ENCODE measurements at places on chromosomes 1 and 21.

DNA sequence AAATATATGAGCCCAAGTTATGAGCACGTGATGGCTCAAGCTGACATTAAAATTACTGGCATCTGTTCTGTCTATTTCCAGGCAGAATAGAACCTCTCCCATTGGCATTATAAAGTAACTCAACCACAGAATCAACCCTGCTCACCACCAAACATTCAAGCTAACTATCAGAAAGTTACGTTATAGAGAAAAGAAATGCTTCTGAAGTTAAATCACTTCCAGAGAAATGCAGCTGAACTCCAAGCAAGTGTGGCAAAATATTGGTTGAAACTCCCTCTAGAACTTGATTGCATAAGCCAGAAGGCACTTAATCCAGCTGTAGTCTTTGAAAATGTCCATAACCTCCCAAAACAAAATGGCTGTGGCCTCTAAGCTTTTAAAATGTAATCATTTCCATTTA is 36.2 kb upstream of the UBE2U start:
- no peak for DNase-seq

- no peak for DNase-seq
These were observed 1046.7 kb upstream of the B3GALT2 start for GRCh38 chr1:194233069-194233468.

- DNase-seq = no peak
These were observed 407.9 kb upstream of the LYPLAL1 start for GRCh38 chr1:218765753-218766152.

- no peak for DNase-seq
These were observed 91.7 kb upstream of the NFIA start for GRCh38 chr1:60990714-60991090.

DNA sequence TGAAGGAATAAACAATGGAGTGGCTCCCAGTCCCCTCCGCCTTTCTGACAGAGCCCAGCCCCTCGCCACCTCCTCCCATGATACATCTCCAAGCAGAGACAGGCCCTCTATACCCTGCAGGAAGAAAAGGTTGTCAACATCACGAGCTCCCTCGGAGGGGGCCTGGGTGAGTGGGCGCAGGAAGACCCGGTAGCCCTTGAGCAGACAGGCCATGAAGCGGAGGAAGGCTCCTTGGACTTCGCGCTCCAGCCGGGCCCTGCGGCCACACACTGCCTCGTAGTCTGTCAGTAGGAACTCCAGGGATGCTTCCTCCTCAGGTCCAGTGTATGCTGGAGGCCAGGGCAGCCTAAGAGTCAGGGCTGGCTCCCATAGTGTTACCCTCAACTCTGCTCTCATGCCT is 7.0 kb downstream of the DENND4B start:
- no peak for DNase-seq

GRCh38 chr21:34857122-34857713 is 188.4 kb downstream of the CLIC6 start:
- no peak for DNase-seq

DNA sequence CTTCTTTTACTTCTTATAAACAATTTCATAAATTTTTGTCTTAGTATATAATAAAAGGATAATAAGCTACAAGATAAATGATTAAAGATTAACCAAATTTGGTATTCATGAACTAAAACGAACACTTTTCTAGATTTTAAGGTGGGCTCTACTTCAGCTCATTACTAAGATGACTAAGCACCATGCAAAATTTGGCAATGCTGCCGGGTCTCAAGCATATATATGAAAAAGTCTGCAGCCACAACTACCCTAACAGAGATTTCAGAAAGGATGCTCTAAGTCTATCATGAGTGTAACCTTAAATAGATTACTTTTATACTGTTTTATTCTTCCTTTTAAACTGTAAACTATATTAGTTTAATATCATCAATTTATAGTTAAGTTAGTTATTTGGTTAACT is 47.8 kb downstream of the BRWD1 start:
- no peak for DNase-seq

- DNase-seq = no peak
These were observed 337.4 kb downstream of the SRGAP2C start for GRCh38 chr1:121522061-121522759.

GRCh38 chr1:151729966-151730291 is 8.6 kb downstream of the RIIAD1 start:
- DNase-seq = no peak

- DNase-seq = no peak
These were observed 95.6 kb downstream of the MT1HL1 start for GRCh38 chr1:236908669-236909068.

DNA sequence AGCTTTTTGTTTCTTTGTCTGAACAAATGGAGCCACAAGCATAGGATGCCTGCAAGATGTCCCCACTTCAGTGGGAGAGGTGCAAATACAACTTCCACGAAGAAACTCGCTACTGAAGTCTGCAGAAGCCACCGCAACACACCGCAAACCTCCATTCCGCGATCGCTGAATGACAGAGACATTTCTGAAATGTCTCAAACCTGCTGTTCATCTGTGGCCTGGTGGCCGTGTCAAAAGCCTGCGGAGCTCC is 1.0 kb downstream of the TP53BP2 start:
- DNase-seq = no peak

GRCh38 chr1:105399716-105400115 is 1650.0 kb downstream of the AMY1C start:
- no peak for DNase-seq

GRCh38 chr1:14549897-14550620 is 48.4 kb upstream of the KAZN start:
- DNase-seq = no peak

DNA sequence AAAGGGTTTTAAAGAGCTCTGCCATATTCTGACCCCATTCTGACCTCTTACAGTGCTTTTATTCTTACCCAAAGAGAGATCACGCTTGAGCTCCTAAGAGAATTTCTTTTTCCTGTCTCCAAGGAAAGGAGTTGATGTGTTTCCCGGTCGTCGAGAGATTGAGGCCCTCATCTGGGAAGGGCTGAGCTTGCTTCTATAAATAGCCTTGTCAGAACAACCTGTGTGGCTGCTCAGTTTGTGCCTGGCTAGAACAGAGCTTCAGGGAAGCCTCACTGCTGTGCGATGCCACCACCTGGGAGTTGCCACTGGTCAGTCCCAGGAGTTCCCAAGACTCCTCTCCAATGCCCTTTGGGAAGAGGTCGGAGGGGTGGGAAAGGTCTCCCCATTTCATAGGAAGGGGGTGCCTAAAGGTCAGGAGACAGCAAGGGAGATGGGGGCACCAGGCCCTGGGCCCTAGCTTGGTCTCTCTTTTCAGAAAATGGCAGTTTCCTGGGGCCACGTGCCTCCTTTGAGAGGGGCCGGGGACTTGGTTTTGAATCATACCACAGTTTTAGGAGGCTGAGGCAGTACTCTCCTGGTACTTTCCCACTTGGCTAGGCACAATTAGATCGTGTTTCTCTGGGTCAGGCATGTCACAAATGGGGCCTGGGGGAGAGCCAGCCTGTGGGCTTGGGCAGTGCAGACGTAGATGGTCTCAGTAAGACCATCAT is 52.1 kb downstream of the EIF2D start:
- DNase-seq = peak; percentile 70

DNA sequence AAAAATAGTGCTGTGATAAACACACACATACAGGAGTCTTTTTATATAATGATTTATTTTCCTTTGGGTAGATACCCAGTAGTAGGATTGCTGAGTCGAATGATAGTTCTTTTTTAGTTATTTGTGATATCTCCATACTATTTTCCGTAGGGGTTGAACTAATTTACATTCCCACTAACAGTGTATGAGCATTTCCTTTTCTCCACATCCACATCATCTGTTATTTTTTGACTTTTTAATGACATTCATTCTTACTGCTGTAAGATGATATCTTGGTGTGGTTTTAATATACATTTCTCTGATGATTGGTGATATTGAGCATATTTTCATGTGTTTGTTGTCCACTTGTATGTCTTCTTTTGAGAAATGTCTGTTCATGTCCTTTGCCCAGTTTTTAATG is 78.3 kb downstream of the NIBAN1 start:
- no peak for DNase-seq

GRCh38 chr1:66617362-66618184 is 83.6 kb downstream of the SGIP1 start:
- no peak for DNase-seq

DNA sequence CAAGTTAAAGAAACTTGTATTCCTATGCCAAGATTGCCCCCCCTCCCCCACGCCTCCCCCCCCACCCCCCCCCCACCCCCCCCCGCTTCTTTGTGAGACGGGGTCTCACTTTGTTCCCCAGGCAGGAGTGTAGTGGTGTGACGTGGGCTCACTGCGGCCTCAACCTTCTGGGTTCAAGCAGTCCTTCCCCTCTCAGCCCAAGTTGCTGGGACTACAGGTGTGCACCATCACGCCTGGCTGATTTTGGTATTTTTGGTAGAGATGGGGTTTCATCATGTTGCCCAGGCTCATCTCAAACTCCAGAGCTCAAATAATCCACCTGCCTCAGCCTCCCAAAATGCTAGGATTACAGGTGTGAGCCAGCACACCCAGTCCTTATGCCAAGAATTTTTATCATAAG is 136.6 kb downstream of the POU2F1 start:
- no peak for DNase-seq

- DNase-seq = no peak
These were observed 37.8 kb downstream of the FAM78B start for GRCh38 chr1:166129006-166129405.

- DNase-seq = no peak
These were observed 154.5 kb downstream of the PCP4 start for GRCh38 chr21:40021558-40022351.

GRCh38 chr1:175829845-175830244 is 86.5 kb upstream of the TNR start:
- DNase-seq = no peak

DNA sequence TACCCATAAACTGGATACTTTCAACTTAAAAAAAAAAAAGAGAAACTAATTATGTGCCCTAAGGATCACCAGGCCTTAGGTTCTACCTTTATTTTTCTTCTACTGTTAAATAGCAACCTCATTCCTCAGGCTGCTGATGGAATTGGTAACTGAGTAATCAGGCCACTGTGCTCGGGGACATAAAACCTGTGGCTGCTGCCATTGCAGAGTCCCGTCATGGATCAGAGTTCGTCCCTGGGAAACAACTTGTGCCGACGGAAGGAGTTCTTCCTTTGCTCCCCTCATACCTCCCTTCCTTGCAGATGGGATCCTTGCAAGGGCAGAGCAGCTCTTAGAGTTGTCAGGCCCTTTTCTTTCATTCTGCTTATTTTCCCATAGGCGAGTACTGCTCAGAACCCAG is 123.6 kb downstream of the PBX1 start:
- no peak for DNase-seq

- no peak for DNase-seq
These were observed 38.7 kb downstream of the HS2ST1 start for GRCh38 chr1:86953167-86953566.

DNA sequence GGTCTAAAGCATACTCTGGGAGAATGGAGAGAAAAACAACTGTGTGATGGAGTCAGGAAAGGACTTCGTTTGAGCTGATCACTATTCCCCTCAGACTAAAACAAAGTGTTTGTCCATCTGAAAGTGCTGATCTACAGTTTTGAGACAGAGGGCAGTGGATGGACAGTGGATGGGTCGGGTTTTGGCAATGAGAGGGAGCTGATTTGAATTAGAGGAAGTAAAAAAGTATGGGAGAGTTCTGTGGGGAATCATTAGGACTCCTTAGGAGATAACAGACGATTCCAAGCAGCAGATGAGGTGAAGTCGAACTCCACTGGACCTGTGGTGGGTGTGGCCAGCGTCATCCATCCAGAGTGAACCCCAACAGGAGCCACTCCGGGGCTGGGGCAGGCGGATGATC is 62.3 kb downstream of the PTGS2 start:
- no peak for DNase-seq

DNA sequence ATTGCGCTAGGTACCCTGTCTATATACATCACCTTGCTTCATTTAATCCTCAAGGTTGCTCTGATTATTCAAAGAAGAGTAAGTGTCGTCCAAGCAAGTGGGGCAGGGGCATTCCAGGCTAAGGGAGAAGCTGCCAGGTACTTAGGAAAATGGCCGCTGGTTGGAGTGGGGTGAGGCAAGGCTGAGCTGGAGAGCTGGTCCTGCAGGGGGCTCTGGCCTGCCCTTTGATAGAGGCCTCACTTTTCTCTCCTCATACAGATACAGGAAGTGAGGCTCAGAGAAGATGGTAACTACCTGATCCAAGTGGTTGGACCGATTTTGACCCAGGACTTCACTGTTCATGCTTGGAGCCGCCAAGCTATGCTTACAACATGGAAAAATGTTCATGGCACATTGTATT is 86.9 kb upstream of the ZBTB40 start:
- DNase-seq = no peak

- DNase-seq = peak; percentile 43
These were observed 1.5 kb upstream of the S100A14 start for GRCh38 chr1:153617663-153618062.

DNA sequence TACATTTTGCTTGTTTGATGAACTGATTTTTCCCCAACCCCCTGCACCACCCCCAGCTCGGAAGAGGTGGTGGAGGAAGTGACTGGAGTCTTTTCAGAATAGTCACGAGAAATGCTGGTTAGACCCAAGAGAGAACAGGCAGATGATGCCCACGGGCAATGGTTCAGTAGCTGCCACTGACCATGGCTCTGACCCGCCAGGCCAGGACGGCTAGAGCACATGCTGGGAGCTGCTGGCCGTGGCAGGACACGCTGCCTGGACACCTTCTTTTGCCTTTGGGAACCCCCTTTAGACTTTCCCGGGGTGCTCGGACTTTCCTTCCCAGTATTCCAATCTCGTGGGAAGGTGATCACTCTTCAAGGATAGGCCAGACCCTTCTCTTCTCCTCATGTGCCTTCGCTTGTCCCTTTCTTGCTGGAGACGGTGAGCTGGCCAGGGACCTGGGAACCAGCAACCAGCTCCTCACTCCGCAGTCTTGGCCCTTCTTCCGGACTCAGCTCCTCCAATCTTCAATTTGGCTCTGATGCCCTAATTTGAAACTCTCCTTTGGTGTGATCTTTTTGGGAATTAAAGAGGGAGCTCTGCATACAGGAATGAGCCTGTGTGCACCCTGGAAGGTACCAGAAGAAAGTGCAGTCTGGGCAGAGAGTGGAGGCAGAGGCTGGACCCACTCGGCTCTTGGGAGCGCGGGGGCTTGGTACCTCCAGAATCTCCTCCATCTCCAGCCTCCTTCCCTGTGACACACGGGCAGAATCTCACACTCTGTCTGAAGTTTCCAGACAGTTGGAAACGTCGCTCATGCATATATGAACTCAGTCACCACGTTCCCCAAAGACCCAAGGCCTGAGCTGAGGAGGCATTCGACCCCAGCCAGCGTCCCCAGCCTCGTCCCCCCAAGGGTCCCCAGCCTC is 4.0 kb upstream of the PDE9A start:
- DNase-seq = no peak

DNA sequence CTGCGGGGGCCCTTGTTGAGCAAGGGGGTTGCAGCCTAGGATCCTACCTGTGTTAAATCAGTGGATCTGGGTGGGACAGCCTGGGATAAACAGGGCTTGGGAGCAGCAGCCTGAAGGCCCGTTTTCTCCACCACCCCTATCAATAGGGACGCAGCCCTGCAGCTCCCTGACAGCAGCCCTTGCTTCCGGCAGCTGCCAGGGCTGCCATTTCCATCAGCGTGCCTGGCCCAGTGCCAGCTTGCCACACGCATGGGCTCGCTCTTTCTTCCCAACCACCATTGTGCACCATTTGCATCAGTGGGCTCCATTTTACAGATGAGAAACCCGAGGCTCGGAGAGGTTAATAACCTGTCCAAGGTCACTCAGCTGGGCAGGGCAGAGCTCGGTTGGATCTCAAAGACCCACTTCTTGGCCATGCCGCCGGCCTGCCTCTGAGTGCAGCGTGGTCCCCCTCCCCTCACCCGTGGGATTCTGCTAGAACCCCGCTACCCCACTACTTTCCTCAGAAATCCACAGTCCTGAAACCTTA is 3.8 kb downstream of the WNT4 start:
- DNase-seq = no peak
